Putamen (tissue), 1 donor: ENCODE measurements at places on chromosomes 2 and 18.

- DNase-seq: no peak
Observed at GRCh38 chr18:12884406-12885323, 628 bp upstream of the PTPN2 start.

GRCh38 chr2:166173263-166173662, 45.4 kb upstream of the SCN1A start:
- DNase-seq: no peak

DNA sequence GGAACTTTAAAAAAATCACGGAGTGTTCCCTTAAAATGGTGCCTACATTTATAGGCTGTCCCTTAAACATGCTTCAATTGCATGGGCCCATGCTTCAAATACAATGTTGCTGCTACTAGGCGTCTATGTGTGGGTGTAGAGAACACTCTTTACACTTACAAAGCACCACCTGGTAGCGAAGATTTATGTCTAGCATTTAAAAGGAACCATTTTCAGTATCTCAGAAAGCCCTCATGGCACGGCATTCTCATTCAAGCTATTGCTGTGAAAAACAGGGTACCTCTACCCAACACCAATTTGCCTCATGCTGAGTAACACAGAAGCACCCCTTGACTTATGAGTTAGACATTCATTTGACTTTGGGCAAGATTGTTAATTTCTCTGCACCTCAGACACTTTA, 112.9 kb upstream of the CNTNAP5 start:
- DNase-seq: no peak

GRCh38 chr2:127137741-127138140, 30.8 kb upstream of the BIN1 start:
- DNase-seq: no peak

- DNase-seq: no peak
Observed at GRCh38 chr2:64423303-64423702, 30.7 kb upstream of the LGALSL start.

- DNase-seq: no peak
Observed at GRCh38 chr2:74278694-74279093, 64.5 kb downstream of the SLC4A5 start.

DNA sequence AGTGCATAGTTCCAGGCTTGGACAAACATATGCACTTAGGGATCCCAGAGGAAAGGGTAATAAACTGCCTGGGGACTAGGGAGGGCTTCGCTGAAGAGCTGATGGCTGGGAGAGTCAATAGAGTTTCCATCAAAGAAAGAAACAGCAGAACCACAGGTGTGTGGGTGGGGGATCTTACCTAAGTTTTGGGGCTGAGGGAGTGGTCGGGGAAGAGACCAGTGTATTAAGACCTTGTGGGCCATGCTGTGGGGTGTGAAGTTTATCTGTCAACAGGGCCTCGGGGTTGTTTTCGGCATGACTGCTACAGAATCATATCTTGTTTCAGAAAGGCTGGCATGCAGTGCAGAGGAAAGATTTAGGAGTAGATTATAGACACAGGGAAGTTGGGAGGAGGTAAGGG, 31.2 kb upstream of the GTF2A1L start:
- DNase-seq: no peak

GRCh38 chr2:150520887-150521664, 33.6 kb upstream of the RND3 start:
- no peak for DNase-seq

- DNase-seq: peak; percentile 94
Observed at GRCh38 chr2:144708626-144709025, 188.7 kb upstream of the ZEB2 start.

DNA sequence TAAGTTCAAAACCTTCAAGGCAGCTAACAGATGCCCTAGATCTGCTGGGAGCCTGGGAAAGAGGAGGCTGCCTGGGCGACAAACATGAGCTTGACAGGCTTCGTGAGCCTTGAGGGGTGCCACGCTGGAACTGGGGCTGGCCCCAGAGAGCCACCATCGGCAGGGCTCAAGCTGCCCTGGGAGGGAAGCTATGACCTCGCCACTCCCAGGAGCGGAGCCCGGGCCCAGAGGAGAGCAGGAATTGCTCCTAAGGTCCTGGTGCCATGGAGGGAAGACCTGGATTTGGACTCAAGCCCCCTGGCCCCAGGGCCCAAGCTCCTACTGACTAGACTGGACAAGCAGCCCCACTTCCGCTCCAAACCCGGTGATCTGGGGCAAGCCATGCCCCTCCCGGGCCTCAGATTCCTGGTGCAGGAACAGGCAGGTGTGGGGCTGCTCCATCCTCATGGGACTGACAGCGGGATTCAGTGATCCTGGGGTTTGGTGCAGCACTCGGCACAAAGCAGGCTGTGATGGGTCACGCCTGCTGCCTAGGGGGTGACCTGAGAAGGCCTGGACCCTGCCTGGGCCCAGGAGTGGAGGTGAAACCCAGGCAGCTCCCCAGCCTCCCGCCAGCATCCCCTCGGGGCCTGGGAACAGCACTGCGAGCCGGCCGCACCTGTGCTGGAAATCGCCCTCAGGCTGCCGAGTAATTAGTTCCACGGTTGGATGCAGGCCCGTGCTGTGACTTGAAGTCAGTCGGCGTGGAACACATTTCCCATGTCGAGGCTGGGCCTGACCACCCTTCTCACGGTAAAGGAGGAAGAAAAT, 246.9 kb downstream of the NDUFA10 start:
- no peak for DNase-seq

GRCh38 chr2:85120363-85120762, 12.8 kb upstream of the TCF7L1 start:
- DNase-seq: no peak

GRCh38 chr2:25165992-25166875, 2.1 kb downstream of the POMC start:
- DNase-seq: peak; percentile 45

- DNase-seq: no peak
Observed at GRCh38 chr18:60873708-60874107, 459.5 kb upstream of the CDH20 start.

GRCh38 chr2:47896450-47896968, 9.8 kb downstream of the FBXO11 start:
- DNase-seq: no peak

DNA sequence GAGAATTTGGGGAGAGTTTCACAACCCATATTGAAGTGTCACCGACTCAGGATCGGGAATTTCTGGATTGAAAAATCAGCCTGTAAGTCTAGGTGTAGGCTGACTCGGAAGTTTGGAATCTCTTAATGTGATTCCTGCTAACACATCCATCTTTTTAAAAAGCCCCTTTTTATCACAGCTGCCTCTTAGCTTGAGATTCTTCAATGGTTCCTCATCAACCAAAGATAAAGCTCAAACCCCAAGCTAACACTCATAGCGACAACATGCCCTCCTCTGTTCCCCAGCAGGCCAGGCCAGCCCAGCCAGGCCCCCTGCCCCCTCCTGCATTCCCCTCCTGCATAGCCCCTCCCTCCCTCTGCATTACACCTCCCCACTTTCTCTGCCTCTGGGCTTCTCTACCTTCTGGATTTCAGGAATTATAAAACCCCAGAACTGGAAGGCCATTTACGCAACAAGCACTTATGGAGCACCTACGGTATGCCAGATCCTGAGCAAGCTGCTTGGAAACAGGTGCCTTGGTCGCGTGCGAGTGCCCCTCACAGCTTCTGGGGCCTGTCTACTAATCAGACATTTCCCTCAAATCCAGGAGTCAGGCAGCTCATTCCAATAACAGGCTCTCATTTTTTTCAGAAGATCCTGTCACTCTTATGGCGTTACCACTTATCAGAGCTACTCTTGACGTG, 63.4 kb downstream of the EMX1 start:
- DNase-seq: no peak

- no peak for DNase-seq
Observed at GRCh38 chr18:58303363-58303762, 259.3 kb downstream of the NEDD4L start.

GRCh38 chr18:77970814-77971213, 721.2 kb downstream of the GALR1 start:
- DNase-seq: no peak

DNA sequence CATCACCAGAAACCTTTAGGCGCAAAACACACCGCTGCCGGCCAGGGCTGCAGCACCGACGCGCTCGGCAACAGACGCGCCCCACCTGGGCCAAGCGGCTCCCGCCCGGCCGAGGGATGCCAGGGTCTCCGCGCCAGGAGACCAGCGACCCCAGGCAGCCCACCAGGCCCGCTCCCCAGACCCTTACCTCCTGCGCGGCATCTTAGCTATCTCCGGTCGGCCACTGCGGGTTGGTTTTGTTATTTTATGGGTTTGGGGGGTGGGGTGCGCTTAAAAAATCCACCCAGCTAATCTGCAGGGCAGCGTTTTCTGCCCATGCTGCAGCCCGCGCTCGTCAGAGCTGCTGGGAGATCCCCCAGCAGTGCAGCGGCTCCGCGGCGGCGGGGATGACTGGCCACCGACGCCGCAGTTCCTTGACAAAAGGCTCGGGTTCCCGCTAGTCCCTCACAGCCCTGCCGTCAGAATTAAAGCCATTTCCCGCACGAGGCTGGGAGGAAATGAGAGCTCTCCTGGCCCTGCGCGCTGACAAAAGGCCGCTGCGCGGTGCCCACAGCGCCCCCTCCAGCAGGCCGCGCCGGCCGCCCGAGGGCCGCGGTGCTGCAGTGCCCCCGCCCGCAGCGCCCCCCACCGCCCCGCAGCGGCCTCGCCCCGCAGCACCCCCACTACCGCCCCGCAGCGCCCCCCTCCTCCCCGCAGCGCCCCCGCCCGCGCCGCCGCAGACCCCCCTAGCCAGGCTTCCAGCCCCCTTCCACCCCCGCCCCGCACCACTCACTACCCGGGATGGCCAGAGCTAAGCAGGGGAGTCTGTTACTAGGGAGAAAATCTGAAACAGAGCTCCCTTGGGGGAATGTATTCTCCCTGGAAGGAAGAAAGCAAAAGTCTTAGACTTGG, at the start of gene ADD2:
Gene ADD2, minus strand, starts transcription at position 502 of the 891 bp plus-strand sequence. CDS start 61,792 bp downstream, outside the sequence.
- no peak for DNase-seq

GRCh38 chr2:201126308-201127151, 10.6 kb downstream of the CFLAR start:
- DNase-seq: no peak
